NCI-H2029 (cell line): ENCODE measurements at places on chromosomes 1 and 21.

- peak; percentile 85 for DNase-seq
Measured at GRCh38 chr21:46317710-46318463, 5.8 kb downstream of the C21orf58 start.

- DNase-seq = no peak
Measured at GRCh38 chr21:42880352-42880751, 1.0 kb upstream of the WDR4 start.

DNA sequence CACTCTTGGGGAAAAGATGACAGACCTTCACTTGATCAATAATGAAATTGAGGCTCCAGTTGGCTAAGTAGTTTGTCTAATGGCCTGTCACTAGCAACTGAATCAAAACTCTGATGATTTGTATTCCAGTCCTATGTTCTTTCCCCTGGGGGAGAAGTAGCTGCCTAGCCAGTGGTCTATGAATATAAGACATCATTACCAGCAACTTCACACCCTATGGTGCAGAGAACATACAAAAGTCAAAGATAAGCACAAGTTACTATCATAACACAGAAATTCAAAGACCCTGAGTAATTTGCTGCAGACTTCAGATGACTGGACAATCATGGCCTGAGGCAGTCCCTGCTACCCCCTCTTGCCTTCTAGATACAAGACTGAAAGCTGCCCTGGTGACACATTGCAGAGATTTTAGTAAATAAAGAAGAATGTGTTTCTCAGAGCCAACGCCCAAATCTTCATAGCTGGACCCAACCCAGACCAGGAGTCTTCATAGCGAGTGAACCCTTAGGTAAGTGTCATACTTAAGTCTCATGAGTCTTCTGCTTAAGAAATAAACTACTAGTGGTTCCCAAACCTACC, 993 bp downstream of the PDZK1 start:
- no peak for DNase-seq

- DNase-seq = no peak
Measured at GRCh38 chr1:20154301-20154831, 15.2 kb downstream of the PLA2G2F start.

DNA sequence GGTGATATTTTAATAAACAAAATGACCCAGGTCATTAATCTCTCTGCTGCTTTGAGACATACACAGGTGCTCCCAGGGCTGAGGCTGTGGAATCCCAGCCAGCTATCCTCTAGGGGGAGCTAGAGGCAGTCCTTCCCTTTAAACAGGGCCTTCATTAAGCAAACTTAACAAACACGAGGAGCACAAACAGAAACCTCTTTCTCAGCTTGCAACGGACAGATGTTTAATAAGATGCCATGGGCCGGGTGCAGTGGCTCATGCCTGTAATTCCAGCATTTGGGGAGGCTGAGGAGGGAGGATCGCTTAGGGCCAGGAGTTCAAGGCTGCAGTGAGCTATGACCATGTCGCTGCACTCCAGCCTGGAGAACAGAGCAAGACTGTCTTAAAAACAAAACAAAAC, 106.7 kb downstream of the HIVEP3 start:
- peak; percentile 100 for DNase-seq

DNA sequence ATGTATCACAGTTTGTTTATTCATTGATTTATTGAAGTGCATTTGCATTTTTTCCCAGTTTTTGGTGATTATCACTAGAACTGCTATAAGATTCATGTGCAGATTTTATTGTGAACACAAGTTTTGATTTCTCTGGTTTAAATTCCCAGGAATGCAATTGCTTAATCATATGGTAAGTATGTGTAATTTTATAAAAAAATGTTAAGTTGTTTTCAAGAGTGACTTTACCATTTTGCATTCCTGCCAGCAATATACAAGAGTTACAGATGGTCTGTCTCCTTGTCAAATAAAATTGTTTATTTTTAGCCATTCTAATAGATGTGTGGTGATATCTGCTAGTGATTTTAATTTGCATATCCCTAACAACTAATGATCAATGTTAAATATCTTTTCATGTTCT, 127.3 kb upstream of the APP start:
- no peak for DNase-seq

DNA sequence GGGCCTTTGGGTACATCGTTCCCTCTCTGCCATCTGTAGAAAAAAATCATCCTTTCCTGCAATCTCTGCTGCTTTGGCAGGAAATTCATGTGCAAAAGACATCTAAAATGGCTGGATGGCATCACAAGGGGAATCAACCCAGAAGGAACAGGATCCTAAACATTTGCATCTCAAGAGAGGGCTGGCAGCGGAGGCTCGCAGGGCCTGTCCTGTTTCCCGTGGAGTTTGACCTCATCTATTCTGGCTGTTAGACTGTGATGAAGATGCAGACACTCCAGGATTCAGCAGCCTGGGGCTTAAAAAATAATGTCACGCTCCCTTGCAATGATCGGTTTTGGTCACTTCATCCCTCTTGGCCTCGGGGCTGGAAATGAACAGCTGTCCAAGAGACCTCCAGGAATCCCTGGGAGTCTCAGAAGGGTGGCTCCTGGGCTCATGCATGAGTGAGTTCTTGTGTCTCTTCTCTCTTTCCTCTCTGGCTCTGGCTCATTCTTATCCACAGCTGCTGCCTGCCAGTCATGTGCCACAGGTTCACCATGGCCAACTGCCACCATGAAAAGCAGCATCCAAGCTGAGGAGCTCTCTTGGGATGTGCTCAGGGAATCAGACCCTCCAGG, 16.1 kb upstream of the PCP4 start:
- no peak for DNase-seq

DNA sequence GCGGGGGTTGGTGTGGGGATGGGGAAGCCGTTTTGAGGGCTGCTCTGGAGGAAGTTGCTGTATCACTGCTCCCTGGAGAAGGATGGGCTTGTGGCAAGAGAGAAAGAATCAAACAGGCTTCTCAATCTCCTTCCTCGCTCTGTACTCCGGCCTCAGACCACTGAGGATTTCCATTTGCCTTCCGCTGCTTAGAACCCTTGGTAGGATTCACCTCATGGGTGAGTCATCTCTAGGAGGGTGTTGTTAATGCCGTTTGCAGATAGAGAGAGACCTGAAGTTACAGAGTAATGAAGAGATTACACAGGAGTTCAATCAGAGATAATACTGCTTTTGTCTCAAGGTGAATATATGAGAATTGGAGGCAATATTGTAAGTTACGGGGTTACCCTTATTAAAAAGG, 15.3 kb downstream of the SLC35F3 start:
- no peak for DNase-seq

DNA sequence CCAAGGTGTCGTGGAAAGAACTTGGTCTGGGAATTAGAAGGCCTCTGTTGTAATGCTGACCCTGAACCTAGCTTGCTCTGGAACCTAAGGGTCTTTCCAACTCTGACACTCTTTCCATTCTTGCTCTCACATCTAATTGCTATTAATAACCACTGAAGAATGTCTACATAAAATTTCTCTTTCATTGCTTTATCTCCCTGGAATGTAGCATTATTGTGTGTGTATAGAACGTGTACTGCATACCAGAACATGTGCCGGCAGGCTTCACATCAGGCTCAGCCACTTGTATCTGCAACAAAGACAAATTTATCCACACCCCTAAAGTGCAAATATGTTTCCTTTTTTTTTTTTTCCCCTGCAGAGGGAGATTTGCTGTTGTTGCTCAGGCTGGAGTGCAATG, 13.9 kb upstream of the LAX1 start:
- DNase-seq = no peak

GRCh38 chr21:36048357-36048756, 12.0 kb downstream of the SETD4 start:
- DNase-seq = no peak

DNA sequence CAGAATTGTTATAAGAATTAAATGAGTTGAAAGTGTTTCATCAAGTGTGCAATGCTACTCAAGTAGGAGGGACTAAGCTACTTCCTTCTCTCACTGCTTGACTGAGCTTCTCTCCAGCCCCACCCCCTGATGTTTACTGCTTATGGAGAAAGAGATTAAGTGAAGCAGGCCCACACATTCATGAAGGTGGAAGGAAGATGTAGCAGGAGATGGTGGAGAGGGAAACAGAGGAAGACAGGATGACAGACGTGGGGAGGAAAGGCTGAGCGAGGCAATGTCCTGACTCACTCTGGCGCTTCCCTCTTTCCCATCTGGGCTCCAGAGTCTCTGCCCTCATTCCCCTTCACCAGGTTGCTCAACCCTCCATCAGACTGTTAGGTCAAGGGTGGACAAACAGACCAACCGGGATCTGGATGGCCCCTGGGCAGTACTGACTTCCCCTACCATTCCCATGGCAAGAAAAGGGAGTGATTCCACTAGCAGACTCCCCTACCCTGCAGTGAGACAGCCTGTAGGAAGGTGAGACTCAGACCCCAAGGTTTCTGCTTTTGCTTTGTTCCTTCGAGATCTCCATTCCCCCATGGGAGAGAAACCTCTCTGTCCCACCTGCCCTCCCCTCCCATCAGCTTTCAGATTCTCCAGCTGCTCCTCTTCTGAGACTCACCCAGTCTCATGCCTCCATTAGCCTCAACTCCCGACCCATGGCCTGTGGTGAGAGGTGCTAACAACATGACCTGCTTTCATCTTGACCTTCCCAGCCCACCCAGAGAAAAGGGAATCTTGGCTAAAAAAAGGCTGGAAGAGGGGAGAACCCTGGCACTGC, 3.1 kb upstream of the ARHGEF2 start:
- DNase-seq = no peak

DNA sequence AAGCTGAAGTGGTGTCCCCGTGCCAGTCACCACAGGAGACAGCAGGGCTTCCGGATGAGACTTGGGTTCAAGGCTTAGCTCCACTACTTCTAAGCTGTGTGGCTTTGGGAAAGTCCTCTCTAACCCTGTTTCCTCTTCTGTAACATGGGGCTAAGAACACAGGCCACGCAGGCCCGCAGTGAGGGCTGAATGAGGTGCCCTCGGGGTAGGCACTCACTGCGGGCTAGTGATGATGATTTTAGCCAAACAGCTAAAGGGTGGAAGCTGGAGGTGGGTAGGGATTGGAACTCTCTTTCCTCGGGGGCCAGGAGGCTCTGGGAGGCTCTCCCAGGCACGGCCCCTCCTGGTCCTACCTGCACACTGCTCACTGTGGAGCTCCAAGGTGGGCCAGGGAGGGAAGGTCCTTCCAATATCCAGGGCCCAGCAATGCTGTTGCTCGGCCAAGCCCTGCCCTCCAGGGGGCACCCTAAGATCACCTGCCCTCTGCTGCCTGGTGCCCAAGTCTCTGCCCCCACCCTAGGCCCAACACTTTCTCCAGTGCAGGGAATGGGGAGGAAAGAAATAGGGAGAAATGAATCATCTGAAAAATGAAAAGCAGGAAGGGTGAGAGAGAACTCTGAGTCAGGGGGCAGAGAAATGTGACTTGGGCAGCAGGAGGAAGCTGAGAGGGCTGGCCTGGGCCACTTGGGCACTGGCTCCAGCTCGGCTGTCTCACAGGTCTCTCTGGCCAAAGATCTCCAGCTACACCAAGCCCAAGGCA, 19.2 kb upstream of the EVA1B start:
- DNase-seq = no peak

- DNase-seq = no peak
Measured at GRCh38 chr1:199295107-199295506, 656.3 kb downstream of the PTPRC start.

- DNase-seq = peak; percentile 5
Measured at GRCh38 chr1:2874607-2875480, 73.4 kb upstream of the TTC34 start.

- DNase-seq = no peak
Measured at GRCh38 chr1:207603777-207604176, 41.2 kb upstream of the CR1L start.

- no peak for DNase-seq
Measured at GRCh38 chr1:162022626-162023025, 1.0 kb downstream of the OLFML2B start.

DNA sequence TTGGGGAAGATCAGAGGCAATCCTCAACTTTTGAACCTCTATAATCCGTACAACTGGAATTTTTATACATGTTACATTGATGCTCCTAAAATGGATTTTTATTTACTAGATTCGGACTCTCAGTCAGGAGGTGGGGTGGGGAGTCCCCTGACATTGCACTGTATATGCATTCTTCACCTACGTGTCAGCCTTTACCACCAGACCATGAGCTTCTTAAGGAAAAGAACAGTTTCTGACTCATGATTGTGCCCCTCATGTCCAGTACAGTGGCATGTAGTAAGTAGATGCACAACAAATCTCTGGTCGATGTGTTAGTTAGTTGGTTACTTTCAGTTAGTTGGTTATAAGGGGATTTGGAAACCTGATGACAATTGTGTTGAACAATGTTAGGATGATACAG, 15.4 kb downstream of the LPAR3 start:
- DNase-seq = no peak
